ENCODE measurements at places on chromosomes 1 and 21.

DNA sequence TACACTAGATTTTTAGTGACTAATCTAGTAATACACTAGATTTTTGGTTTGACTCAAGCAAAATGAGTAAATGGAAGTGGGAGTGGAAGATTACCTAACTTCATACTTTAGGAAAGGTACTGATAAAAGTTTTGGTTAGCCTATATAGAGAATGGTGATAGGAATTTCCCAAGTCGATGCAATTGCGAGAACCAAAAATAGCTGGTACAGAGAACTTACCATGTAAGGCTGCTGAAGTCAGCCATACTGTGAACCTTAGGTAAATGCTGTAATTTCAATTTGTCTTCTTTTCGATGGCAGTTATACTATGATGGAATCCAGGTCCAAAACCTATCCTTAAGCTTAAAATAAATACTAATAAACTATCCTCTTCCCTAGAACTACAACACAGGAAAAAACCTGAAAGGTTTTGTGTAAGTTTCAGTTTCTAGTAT lies 4.6 kb downstream of the PNRC2 start:
- DNase-seq, result no peak

DNA sequence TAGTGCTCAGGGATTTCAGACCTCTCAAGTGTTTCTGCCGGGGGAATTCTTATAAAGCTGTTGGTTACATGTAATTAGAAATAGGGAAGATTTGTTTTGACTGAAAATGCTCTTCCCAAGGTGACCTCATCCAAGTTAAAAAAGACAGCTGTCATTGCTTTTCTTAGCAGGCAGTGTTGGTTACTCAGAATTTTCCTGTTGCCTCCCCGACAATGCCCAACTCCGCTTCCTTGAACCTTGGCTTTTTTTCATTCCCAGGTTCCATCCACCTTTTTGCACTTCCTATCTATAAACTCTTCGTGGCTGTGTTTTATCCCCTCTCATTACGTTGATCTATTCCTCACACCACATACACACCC lies 825 bp upstream of the DPH5 start:
- no peak for DNase-seq

DNA sequence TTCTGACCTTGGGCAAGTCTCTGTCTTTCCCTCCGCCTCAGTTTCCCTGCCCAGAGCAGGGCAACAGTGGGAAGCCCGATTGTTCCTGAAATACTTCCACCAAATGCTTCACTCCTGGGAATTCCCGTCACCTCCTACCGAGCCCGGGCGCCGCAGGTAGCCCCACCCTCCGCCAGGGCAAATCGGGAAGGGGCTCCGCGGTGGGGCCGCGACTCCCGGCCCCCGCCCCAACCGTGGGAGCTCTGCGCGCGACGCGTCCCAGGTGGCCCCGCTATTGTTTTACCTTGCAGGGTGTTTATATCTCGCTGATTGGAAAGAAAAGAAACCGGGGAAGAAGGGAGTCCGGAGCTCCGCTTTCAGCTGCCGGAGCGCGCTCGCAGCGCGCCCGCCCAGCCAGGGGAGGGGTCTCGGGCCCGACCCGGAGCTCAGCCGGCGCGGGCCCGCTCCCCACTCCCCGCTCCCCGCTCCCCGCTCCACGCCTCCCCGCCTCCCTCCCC lies 407 bp downstream of the IGSF3 start:
- peak; percentile 74 for DNase-seq

DNA sequence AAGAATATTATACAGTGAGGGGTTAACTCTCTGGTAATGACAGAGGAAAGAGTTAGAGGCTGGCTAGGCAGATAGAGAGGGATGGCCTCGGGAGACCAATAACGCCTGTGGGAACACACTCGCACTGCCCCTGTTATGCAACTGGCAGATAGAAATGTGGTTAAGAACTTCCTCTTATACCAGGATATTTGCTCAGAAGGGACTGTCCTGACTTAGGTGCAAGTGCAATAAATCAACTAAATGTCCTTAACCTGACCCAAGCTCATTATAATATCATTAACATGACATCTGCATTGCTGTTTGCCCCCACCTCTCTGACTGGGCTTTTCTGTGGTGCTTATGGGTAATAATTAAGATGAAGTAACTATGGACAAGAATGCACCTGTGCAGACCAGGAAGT lies 1518.0 kb downstream of the NCAM2 start:
- DNase-seq, result no peak

DNA sequence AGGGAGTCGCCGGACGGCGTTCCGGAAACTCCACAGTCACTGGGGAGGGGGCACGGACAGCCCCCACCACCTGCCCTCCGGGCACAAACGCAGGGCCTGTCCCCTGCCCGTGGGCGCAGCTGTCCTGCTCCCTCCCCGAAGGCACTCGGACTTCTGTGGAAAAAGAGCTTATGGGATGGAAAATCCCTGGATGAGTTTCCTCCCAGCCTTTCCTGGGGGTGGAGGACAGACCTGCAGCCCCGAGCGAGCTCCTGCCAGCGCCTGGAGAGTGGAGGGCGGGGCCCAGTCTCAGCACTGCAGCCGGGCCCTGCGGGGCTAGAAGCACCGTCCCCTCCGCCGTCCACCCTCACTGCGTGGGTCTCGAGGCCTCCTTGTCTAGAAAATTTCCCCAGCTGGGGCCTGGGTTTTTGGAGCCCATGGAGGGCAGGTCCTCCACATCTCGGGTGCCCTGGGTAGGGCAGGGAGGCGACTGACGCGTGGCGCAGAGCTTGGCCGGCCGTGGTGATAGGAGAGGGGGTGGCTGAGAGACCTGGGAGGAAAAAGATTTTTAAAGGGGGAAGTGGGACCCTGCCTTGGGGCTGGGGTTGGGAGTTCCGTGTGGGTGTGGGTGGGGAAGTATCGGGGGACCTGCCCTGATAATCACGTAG lies 6.4 kb upstream of the COL6A1 start:
- peak; percentile 54 for DNase-seq

DNA sequence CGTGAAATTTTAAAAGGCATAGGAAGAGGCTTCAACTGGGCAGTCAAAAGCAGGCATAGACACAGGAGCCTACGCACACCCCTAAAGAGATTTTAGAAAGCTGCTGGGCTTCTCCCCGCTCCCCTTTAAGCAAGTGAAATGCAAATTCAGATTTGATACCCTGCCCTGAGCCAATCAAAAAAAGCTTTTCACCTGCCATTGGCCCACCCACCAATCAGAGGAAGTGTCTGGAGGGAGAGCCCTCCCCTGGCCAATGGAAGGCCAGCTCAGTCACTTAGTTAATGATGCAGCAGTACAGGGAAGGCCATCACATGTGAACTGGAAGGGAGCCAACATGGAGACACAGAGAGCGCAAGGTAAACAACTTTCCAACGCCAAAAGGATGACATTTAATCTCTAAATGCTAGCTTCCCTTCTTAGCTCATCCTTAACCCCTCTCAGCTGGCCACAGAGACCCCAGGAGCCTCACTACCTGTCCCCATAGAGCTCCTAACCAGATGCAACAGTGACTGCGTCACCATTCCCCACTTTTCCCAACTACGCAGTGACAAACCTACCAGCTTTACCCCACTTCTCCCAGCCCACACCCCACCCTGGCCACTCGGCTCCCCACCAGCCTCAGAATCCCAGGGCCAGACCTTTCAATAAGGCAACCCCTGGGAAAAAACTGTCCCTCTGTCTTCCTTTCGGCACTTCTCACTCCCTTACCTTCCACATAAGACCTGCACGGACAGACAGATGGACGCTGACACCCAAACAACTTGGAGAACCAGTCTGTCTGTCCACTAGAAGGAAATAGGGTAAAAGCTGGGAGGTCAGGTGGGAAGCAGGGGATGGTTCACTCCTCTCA lies 71.0 kb downstream of the CD46 start:
- no peak for DNase-seq

GRCh38 chr1:247359559-247359958 lies 27.9 kb upstream of the ZNF496 start:
- DNase-seq, result peak; percentile 52

DNA sequence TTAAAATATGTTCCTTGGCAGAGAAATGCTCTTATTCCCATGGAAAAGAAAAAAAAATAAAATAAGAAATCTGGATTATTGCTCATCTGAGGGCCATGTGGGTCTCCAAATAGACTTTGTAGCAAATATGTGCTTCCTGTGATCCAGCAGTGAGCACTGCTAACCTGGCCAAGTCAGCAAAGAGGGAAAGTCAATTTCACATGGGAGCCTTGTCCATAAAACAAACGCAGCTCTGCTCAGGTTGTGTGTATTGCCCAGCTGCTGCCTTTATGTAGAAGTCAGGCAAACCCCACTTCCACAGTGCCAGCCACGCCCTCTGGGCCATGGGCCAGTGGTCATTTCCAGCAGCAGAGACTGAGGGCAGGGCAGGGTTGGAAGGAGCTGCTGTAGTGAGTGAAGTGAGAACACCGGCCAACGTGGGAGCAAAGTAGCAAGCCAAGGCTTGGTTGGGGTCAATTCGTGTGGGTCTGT lies 174.3 kb downstream of the LYPLAL1 start:
- no peak for DNase-seq

- DNase-seq, result no peak
Measured at GRCh38 chr1:6095511-6096242, 50.0 kb downstream of the KCNAB2 start.

Measured in retina (tissue), 1 donor.